ENCODE measurements at places on chromosomes 2 and 18.

DNA sequence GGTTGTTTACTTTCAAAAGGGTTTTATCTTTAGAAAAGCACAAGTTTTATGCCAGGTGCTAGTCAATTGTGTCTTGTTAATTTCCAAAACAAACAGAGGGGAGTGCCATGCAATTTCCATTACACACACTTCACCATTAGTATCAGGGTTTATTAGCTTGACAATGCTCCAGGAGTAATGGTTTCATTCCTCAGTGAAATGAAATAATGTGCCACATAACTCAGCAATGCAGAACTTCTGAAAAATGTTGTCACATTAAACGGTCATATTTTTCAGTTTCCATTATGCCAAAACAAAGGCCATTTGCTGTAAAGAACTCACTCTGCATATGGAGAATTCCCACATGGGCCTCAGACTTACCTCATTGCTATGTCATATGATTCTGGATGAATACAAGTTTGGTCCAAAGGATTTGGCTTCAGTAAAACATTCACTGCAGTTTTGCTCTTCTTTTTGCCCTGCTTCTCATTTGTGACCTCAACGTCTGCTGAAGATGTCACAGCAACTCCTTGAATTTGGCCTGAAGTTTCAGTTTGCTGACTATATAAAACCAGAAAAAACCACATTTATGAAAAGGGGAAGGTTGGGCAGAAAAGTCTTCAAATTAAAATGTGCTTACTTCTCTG is 198.2 kb downstream of the SRBD1 start:
- no peak for DNase-seq

- no peak for DNase-seq
These were observed 17.7 kb downstream of the SLC30A3 start for GRCh38 chr2:27245116-27245515.

- DNase-seq = peak; percentile 91
These were observed 38.1 kb downstream of the SNED1 start for GRCh38 chr2:241036397-241036963.

DNA sequence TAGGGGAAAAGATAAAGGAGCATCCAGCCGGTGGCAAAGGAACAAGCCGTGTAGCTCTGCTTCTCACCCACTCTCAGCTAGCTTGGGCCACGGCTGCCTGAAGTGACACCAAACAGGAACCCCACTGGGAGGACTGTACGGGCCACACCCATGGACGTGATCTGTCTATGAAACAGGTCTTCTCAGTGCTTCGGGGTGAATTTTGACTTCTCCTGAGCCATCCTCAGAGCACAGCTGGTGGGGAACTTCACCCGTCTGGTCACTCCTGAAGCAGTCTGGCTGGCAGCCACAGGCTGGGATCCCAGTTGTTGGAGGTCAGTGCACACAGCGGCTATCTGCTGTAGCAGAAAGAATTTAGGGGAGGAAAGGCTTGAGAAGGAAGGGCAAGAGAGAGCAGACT is 223.8 kb downstream of the FAM210A start:
- peak; percentile 25 for DNase-seq

GRCh38 chr18:10950876-10951630 is 198.3 kb downstream of the PIEZO2 start:
- DNase-seq = no peak

GRCh38 chr2:44529448-44529847 is 167.7 kb downstream of the CAMKMT start:
- no peak for DNase-seq

DNA sequence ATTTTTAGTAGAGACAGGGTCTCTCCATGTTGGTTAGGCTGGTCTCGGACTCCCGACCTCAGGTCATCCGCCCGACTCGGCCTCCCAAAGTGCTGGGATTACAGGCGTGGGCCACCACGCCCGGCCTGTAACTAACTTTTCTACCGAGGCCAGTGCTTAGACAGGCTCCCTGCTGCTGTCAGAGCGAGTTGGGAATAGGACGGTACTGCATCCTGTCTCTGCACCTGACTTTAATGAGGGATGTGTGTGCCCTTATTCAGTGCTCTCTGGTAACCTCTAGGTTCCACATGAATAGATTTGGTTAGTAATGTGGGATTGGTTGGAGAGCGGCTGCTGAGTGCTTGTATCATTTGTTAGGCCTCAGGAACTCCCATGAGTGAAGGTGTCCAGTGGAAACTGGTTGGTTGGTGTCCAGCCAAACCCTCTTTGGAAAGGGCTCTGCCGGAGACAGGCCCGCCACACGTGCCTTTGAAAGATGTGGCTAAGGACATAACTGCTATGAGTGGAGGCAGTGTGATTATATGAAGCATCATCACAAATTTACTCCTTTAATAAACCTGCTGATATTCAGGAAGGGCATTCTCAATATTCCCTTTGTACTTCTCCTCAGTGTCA is 36.6 kb downstream of the MYOM1 start:
- no peak for DNase-seq

DNA sequence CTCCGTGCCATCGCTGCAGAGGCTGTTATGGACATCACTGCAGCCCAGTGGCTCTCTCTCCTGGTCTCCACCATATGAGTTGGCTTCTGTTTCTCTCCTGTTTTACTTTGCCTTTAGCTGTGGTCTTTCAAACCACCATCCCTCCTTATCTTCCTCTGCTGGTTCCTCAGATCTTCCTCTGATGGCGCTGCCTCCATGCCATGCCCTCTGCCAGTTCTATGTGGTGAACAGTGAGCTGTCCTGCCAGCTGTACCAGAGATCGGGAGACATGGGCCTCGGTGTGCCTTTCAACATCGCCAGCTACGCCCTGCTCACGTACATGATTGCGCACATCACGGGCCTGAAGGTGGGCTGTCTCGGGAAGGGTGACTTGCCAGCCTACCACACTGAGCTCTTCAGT is 13.1 kb downstream of the TYMS start:
- no peak for DNase-seq

DNA sequence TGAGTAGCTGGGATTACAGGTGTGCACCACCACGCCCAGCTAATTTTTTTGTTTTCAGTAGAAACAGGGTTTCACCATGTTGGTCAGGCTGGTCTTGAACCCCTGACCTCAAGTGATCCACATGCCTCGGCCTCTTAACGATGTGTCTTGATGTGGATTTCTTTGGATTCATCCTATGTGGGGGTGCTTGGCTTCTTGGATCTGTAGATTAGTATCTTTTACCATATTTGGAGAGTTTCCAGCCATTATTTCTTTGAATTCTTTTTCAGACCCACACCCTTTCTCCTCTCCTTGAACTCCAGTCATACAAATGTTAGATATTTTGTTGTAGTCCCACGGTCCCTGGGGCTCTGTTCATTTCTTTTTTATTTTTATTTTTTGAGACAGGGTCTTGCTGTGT is 6.8 kb upstream of the TOGARAM2 start:
- DNase-seq = no peak

- peak; percentile 10 for DNase-seq
These were observed 33.6 kb downstream of the MROH2A start for GRCh38 chr2:233811732-233812131.

DNA sequence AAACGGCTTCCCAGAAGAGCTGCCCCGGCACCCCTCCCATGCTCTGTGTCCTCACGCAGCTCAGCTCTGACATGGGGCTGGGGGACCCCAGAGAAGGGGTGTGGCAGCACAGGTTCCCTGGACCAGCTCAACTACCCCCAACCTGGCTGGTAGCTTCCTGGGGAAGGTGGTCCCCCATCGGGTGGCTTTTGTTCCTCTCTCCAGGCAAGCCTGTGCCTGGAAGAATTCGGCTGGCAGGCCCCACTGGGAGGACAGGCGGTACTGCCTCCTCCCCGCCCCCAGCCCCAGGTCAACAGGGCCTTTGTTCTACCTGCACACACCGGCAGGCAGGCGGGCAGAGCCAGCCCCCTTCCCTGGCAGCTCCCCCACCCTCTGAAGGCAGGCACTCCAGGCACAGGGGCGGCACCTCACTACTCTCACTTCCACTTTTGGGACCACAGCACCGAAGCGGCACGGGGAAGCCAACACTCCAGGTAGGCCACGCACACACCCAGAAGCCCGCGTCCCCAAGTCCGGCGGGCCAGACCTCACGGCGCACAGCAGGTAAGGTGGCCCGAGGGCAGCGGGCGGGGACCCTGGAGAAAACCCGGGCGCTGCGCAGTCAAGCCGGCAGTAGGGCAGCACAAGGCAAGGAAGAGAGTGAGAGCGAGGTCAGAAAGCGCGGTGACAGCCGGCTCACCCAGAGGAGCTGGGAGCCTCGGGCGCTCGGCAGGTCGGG is 1.3 kb downstream of the HS6ST1 start:
- peak; percentile 68 for DNase-seq

- DNase-seq = no peak
These were observed 281.5 kb downstream of the EN1 start for GRCh38 chr2:118565786-118566540.

DNA sequence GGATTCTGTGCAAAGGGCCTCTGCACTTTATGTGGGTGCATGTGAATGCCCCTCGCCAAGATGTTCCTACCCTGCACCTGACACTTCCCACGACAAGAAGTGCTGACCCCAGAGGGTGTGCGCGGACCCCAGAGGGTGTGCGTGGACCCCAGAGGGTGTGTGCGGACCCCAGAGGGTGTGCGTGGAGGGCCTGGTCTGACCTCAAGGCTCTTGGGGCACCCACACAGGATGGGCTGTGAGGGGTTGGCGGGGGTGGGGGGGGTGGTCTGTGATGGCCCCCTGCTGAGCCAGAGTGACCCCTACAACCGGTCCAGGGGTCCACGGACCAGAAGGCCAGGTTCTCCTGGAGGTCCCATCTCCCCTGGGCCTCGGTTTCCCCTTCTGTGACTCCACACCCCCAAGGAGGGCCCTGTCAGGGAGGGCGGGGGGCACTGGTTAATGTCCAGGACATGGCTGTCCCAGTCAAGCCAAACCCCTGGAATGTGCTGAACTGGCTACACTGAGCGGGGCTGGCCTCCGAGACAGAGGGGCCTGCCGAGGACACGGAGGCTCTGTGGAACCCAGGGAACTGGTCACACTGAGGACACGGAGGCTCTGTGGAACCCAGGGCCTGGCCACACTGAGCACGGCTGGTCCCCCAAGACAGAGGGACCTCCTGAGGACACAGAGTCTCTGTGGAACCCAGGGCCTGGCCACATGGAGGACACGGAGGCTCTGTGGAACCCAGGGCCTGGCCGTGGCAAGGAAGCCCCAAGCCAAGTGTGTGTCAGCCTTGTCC is 3.1 kb downstream of the NEU4 start:
- DNase-seq = no peak

- peak; percentile 15 for DNase-seq
These were observed 26.6 kb downstream of the HS1BP3 start for GRCh38 chr2:20624156-20624883.

DNA sequence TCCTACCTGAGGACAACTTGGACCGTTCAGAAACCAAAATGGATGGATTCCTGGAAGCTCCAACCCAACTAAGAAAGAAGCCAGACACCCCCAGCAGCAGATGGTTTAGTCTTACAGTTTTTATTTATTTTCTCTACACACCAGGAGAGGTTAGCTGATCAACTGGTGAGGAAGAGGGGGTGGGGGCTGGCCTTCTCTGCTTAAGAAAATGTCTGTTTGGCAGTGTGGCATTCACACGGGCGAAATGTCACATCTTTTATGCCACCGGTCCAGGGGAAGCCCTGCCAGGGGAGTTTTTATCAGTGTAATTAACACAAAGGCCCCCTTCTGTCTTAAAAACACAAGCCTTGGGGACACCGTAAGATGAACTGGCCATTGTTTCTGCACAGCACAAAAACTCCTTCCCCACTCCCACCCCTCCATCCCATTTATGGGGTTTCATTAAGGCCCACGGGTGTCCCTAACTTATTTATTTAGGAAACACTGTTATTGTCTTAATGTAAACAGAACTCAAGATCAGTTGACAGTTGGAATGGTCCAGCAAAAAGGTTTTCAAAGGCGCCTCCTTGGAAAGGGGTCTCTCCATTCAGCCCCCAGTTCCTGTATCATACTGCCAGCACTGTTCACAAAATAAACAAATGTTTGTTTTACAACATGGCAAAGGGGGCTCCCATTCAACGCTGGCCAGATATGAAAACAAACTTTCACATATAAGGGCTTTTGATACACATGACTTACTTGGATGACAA is 217.0 kb downstream of the C1D start:
- DNase-seq = no peak

DNA sequence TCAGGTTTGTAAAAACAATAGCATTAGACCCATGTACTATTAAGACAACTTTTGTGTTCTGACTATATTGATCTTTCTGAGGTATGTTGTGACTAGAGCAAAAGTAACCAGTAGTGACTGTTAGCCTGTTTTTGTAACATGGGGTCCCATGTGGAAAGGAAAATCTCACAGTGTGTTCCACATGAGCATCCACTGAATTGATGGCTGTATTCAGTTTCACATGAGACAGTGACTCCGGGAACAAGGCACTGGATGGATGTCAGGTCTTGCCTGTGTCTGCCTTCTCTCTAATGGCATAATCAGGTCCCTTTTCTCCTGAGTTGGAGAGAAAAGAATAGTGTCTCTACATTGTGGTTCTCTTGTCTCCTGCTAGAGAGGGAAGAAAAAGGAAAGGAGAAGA is 27.5 kb downstream of the TMEM178A start:
- DNase-seq = no peak

- DNase-seq = no peak
These were observed 251.9 kb downstream of the FBXO15 start for GRCh38 chr18:73895701-73896100.

DNA sequence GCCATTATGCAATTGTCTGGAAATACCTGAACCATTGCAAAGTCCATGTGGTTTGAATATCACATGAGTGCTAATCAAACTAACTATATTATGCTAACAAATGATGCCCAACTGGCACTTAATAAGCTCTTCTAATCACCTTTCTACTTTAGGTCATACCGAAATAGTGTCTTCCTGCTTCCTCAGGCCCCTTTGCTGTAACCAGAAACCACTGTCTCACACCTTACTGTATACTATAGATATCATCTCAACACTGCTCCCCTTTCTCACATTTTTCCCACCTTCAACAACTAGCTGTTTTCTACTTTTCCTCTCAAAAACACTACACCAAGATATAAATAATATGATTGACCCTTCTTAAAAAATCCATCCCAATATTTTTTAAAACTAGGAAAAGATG is 633.9 kb downstream of the BCL11A start:
- no peak for DNase-seq

GRCh38 chr2:227973241-227973640 is 101.8 kb downstream of the DAW1 start:
- no peak for DNase-seq

DNA sequence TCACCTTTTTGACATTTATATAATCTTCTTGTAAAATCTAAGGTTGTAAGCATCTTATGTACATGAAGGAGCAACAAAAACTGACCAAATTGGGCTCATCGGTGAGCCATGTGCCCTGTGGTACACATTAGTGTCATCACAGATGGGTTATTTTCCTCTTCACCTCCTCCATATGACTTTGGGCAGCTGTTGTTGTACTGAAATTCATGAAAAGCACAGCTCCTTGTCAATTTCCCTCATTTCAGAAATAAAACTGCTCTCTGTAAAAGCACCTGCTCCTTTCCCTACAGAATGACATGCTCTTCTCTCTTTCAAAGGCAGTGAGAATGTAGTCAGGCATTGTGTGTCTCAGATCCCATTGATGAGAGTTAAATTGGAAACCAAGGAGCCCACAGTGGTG is 42.0 kb downstream of the DTNA start:
- DNase-seq = no peak

- DNase-seq = no peak
These were observed 248.7 kb upstream of the ATP5MC3 start for GRCh38 chr2:175430236-175430635.

GRCh38 chr2:199734011-199734410 is 117.0 kb downstream of the FTCDNL1 start:
- no peak for DNase-seq
